ENCODE measurements at places on chromosomes 3 and 15.

DNA sequence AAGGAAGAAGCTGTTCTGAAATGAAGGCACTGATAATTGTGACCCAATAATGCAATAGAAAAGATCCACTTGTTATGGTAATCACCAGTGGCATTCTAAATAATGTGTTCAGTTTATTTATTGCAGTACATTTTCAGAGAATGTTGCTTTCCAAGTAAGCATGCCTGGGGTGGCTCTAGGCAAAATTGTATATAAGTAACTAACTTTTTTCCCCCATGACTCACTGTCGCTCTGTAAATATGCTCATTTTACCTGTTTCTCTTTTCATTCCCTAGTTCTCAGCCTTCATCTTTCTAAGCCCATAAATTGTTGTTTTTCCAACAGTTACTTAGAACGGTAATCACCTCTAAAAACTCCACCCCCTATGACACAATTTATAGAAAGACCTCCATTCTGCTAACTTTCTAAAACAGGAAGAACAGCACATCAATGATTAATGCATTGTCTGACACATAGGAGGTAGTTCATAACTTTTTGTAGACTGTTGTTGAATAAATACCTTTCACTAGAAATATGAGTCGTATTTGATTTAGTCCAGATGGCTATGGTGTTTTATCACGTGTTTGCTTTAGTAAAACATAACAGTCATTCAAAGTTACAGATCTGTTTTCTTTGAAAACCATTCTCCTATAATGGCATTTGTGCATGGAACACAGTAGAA, 143.1 kb downstream of the LSAMP start:
- no peak for DNase-seq

DNA sequence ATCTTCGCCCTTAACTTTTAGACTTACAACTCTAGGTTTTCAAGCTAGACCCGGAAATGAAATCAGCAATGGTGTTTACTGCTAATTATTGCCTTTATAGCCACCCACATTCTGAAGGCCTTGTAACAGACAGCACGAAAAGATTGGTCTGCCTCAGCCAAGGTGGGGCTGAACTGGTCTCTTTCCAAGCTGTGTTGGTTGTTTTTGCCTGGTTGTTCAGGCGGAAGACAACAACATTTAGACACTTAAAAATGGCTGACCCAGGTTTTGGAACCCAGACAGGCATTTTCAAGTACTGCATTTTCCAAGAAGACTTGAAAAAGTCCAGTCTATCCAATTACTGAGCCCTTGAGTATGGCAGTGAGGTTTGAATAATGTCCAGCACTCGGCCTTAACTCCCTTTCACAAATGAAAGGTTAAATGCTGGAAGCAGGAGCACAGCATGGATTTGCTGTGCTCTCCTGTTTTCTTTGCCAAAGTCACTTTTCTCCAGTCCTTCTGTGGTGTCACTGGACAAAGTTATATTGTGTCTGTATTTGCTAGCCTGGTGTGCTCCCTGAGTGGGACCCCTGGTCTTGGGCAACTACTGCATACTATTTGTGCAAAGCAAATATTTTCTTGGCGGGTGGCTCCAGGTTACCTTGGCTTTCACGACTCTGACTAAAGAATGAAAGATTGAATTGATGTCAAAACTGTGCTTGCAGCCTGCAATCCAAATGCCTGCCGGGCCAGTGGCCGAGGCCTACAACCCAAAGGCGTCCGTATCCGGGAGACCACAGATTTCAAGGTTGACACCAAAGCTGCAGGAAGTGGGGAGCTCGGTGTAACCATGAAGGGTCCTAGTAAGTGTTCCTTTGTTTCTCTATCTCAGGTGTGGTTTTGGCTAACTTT, 93.5 kb downstream of the FLNB start:
- peak; percentile 28 for DNase-seq

- DNase-seq = no peak
Measured at GRCh38 chr15:25763331-25763751, 99.8 kb downstream of the ATP10A start.

- no peak for DNase-seq
Measured at GRCh38 chr3:55968331-55968730, 481.2 kb upstream of the WNT5A start.

GRCh38 chr15:65289261-65289854, 2.7 kb upstream of the PARP16 start:
- no peak for DNase-seq

DNA sequence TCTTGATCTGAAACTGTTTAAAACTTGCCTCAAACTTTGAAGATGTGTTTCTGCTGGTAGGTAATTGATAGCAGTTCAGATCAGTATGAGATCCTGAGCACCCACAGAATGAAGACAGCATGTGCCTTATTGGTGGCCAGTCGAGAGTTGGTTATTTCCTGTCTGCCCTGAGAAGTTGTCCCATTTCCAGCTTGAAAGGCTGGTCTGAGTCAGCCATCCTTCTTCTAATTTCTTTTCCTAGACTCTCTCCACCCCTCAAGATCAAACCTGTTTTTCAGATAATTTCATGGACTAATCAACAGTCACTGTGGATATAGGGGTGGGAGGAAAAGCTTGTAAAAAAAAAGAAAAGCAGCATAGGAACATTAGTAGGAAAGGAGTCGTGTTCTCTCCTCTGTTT, 464.4 kb downstream of the FOXP1 start:
- DNase-seq = no peak

DNA sequence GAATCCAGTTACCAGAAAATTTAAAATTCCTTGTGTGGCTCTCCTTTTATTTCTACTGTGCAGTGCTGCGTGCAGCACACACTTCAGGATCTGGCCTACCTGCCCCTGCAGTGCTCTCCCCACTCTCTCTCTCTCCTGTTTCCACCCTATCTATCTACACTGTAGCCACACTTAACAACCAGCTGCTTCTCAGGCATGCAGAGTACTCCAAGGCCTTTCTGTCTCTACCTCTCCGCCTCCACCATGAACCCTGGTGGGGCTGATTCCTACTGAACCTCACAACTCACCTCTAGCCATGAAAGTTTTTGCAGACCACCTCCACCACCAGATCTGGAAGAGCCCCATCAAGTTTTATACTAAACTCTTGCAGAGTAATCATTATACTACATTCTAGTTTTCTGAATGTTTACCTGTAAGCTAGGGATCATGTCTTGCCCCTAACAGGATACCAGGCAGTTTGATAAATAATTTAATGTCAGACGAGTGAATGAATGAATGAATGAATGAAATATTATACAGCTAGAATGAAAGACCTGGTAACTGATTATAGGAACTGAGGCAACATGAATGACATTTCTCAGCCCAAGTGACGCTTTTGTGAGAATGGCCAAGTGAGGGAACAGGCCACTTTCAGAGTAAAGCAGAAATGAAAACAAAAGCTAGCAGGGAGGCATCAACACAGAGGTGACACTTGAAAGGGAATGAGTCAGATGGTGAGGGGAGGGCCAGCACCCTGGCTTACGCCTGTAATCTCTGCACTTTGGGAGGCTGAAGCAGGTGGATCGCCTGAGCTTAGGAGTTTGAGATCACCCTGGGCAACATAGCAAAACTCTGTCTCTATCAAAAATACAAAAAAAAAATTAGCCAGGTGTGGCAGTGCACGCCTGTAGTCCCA, 363.5 kb downstream of the FOXP1 start:
- DNase-seq = no peak

GRCh38 chr3:13873818-13874217, 6.1 kb downstream of the WNT7A start:
- DNase-seq = no peak

DNA sequence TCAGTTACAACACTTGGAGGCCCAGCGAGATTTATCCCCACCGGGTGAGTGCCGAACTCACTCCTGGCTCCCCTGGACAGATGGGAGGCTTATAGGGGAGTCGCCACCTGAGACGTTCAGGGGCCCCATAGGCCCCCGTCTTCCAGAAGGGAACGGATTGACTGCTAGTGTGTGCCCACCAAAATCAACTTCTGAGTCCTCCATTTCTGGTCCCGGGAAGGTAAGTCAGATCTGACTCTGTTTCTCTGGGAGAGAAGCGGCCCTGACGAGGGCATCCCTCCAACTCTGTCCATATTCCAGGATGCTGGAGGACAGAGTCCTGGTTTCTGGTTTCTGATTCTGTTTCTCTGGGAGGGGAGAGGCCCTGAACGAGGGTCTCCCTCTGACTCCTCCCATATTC, 44.3 kb downstream of the ZBTB11 start:
- no peak for DNase-seq

DNA sequence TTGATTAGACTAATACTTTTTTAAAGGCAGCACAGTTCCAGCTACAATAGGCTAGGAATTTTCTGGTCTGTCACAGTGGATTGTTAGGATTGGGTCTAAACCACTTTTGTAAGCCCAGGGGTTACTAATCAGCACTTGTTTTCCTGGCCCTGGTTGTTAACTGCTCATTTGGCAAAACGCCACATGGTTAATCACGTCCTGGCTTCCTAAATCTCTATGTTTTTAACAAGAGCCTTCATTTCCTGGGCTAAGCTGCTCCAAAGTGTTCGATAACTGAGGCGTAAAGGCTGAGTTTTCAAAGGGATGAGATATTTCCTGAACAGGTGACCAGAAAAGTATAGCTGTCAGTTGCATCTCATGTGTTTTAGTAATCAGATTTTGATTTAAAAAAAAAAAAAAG, 38.9 kb upstream of the CLRN1 start:
- peak; percentile 17 for DNase-seq

DNA sequence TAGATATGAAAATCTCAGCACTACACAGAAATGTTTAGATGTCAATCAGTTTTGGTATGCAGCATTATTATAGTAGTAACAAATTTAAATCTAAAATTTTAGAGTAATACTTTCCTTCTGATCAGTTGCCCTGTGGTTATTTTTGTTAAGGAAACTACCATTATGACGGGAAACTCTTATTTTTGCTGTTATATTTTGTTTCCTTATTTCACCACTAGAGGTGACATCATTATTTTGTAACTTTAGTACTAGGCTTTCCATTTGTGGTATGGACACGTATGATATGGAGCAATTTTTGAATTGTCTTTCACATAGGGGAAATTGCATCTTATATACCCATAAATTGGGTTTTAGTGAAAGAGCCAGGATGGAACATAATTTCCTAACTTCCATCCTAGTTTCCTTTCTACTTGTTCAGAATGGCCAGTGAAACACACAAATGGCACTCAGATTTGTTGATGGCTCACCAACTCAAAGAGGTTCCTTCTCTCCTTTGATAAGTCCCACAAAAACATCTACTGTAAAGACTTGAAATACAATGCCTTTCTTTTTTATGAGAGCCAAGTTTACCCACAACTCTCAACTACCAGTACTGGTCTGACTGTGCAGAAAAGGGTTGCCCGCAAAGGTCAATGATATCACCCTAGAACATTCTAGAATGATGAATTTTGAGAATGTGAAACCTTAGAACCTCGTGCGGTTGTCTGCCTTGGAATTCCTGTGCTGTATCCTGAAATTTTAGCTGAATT, 19.4 kb upstream of the PPP4R2 start:
- no peak for DNase-seq

- DNase-seq = no peak
Measured at GRCh38 chr15:67831363-67831762, 6.1 kb downstream of the SKOR1 start.

DNA sequence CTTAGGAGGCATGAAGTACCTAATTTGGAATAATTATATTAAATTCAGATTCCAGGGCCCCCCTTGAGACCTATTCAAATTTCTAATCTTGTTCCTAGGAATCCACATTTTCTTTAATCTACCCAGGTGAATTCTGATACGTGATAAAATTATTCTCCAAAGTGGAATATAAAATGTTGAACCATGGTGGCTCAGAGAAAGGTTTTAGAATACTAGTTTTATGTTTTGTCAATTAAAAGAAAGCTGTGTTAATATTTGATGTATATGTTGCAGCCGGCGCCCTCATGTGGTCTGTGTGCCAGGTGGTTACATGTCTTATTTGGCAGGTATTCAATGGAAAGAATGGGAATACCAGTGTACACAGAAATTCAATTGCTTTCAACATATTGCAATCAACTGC, 321.8 kb downstream of the FEZF2 start:
- DNase-seq = peak; percentile 10

Data from Jurkat, Clone E6-1 (cell line).